ENCODE measurements at places on chromosomes 1 and 21.
A peak's percentile ranks its signal among the peaks of the same experiment; 100 is the strongest.

DNA sequence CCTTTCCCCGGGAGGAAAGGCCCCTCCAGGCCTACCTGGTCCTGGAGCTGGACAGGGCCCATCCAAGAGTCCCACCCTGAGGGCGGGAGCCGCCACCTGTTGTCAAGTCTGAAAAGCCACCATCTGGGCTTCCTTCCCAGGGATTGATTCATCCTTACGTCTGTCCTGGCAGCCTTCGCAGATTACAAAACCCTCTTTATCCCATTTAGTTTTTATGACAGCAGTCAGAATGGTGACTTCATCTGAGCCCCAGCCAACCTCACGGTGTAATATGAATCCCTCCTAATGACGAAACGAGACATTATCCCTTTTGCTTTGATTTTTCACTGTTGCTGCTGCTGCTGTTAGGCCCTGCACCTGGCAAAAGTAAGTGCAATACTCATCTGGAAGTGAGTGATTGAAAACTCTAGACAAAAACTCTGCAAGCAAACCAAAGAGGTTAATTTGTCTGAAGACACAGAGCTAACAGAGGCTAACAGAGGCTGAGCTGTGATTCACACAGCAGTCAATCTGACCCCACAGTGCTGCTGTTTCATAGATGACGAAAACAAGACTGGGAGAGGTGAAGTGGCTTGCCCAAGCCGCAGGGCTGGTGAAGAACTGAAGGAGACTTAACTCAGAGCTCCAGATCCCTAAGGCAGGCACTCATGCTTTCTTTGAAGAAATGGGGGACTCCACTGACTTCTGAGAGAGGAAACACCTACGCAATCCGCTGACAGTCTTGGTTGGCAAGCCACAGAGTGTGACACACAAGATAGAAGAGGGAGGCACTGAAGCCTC lies 30.0 kb upstream of the S100A7 start:
- peak; percentile 91 for DNase-seq

- DNase-seq: no peak
Measured at GRCh38 chr1:185804206-185804605, 70.0 kb downstream of the HMCN1 start.

- no peak for DNase-seq
Measured at GRCh38 chr1:31062867-31063380, 2.6 kb downstream of the PUM1 start.

- DNase-seq: peak; percentile 63
Measured at GRCh38 chr21:21268061-21268471, 269.9 kb downstream of the NCAM2 start.

DNA sequence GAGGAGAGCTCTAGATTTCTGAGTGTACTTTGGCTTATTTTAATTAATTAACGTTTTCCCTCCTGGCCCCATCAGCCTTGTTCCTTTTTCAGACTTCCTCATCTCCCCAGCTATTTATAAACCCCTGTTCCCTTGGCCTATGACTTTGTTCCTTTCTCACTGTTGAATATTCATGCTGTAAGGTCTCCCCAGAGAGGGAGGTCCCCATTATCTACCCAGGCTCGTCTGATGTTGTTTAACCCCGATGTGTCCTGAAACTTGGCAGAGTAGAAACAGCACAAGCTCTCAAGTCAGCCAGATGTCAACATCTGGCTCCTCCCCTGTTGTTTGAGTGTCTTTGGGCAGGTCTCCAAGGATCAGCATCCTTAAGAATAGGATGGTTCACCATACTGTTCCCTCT lies 153.6 kb downstream of the HIVEP3 start:
- DNase-seq: no peak

DNA sequence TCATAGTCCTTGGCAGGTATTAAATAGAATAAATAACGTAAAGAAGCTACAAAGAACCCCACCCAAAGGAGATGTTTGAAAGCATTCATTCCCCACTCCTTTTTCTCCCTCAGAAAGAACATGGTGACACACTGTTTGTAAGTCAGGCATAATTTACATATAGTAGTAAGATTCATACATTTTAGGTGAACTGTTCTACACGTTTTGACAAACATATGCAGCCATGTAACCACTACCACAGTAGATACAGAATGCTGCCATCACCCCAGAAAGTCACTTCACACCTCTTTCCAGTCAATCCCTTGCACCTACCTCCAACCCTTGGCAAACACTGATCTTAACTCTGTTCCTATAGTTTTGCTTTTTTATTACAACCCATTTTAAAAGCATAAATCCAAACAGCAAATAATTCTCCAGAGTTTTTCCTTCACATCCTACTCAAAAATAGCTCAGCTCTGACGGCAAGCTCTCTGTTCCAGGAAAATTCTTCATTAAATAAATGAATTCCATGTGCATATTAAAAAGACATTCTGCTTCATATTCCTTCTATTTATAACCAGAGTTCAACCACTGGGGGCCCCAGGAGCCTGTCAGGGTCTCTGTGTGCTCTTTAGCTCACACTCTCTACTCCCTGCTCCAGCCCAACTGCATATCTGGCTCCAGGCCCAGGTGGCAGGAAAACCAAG lies 258.8 kb downstream of the PLPP3 start:
- DNase-seq: no peak

- no peak for DNase-seq
Measured at GRCh38 chr1:88980870-88981269, 11.6 kb downstream of the KYAT3 start.

DNA sequence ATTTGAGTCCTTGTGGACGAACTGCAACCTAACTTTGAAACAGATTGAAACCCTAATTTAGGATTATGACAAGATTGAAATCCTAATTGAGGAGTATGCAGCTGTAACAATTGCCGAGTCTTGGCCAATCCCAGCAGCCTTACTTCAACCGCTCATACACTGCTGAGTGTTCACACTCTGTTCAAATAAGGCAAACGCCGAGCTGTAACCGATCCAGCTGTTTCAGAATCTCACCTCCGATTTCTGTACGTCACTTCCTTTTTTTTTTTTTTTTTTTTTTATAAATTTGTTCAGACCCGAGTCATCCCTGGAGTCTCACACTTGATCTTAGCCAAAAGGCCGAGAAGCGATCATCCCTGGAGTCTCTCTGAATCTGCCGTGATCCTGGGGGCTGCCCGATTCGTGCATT lies 22.3 kb upstream of the ATP5PO start:
- DNase-seq: no peak
